ENCODE measurements at places on chromosomes 16 and 17.

DNA sequence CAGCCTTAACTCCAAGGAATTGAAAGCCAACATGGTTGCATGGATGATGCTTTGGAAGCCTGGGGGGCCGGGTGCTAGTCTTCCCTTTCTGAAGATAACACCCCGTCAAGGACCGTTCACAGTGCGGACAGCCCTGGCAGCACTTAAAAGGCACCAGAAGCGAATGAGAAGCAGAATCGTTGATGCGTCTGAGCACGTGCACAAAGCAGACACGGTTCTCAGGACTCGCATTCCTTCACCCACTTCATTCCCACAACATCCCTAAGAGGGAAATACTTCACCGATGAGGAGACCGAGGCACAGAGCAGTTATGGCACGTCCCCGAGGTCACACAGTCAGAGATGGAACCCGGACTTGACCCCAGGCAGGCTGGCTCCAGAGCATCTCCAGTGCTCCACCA lies 14.2 kb downstream of the TRPV1 start:
- DNase-seq: no peak

GRCh38 chr16:85062323-85062722 lies 34.7 kb downstream of the KIAA0513 start:
- no peak for DNase-seq

GRCh38 chr17:75827308-75828075 lies 16.7 kb downstream of the UNC13D start:
- DNase-seq: peak; percentile 44

DNA sequence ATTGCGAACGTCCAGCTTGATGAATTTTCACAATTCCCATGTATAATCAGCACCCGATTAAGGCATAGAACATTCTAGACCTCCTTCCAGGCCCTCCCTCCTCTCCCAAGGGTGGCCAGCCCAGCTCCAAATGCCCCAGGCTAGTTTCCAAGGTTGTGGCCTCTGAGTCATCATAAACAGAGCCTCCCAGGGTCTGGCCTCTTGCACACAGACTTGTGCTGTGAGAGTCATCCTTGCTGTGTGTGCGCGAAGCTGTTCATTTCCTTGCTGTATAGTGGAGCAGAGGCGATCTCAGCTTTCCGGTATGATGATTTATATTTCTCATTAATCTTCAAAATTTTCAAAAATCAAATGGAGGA lies 20.5 kb upstream of the JPH3 start:
- DNase-seq: no peak

DNA sequence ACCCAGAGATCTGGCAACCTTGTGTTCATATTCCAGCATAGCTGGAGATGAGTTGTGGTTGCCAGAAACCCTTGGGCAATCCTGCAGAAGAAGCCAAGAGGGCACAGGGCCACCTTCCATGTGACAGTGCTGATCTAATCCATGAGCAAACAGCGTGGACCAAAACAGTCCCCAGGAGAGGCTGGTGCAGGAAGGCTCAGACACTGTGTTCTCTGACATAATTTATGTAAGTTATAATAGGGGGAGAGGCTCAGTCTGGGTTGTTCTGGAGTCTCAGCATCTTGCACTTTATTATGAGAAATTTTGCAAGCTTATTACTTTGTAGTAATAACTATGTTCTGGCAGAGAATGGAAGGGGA lies 273.9 kb downstream of the HAPSTR1 start:
- peak; percentile 46 for DNase-seq

GRCh38 chr17:14334276-14334840 lies 33.5 kb downstream of the HS3ST3B1 start:
- DNase-seq: no peak

DNA sequence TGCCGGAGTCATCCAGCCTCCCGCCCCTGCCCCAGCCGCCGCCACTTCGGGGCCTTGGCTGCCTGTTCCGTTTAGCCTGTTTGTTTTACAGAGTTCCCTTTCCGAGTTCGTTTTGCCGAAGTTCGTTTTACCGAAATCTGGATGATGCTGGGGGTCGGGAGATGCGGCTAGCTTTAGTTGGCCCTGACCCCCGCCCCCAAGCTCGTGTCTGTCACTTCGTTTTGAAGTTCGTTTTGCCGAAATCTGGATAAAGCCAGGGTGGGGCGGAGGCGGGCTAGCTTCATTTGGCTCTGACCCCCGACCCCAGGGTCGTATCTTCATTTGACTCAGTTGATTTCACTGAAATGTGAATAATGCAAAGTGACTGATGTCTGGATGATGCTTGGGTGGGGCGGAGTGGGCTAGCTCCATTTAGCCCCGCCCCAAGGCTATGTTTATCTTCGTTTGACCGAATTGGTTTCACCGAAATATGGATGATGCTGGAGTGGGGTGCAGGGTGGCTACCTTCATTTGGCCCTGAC lies 591 bp downstream of the PSMD7 start:
- no peak for DNase-seq

DNA sequence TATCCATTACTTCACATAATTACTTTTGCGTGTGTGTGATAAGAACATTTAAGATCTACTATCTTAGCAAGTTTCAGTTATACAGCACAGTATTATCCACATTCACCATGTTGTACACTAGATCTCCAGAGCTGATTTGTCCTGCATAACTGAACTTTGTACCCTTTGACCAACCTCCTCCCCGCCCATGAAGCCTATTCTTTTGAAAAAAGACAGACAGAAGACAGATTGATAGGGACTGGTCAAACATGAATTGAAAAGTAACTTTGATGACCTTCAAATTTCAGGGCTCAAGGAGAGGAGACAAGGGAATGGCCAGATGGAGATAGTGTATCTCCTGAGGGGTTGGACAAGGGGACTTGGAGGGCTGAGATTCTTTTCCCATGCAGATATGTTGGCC lies 96.3 kb downstream of the CMC2 start:
- DNase-seq: no peak

GRCh38 chr17:45792995-45793755 lies 9.1 kb downstream of the CRHR1 start:
- DNase-seq: no peak

GRCh38 chr16:68289621-68290329 lies 21.0 kb downstream of the SLC7A6OS start:
- DNase-seq: no peak

DNA sequence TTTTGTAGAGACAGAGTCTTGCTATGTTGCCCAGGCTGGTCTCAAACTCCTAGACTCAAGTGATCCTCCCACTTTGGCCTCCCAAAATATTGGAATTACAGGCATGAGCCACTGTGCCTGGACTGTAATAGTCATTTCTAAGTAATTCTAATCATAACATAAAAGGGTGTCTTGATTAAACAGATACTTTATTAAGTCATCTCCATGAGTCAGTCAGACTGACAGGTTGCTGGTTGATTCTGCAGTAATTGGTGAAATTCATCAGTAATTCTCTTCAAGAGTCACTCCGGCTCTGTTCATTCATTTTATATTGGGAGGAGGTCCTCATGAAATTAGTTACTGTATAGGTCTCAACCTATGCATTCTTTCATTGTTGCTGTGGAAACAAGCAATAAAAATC lies 85.6 kb downstream of the SPECC1 start:
- DNase-seq: no peak

DNA sequence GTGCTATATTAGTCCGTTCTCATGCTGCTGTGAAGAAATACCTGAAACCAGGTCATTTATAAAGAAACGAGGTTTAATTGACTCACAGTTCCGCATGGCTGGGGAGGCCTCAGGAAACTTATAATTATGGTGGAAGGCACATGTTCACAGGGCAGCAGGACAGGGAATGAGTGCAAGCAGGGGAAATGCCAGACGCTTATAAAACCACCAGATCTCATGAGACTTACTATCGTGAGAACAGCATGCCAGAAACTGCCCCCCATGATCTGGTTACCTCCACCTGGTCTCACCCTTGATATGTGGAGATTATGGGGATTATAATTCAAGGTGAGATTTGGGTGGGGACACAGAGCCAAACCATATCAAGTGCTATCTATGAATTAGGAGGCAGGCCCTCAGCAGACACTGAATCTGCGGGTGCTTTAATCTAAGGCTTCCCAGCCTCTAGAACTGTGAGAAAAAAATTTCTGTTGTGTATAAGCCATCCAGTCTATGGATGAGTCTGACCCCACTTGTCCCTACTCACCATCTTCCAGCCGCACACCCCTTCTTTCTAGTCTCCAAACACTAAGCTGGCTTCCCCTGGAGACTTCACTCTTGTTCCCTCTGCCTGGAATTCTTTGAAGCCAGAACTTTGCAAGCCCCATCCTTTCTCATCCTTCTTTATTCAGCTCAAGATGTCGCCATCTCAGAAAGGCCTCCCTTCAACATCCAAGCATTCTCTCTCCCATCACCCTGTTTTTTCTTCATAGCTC lies 772 bp upstream of the NUP93 start:
- no peak for DNase-seq

GRCh38 chr16:68469796-68470460 lies 21.6 kb upstream of the SMPD3 start:
- no peak for DNase-seq

DNA sequence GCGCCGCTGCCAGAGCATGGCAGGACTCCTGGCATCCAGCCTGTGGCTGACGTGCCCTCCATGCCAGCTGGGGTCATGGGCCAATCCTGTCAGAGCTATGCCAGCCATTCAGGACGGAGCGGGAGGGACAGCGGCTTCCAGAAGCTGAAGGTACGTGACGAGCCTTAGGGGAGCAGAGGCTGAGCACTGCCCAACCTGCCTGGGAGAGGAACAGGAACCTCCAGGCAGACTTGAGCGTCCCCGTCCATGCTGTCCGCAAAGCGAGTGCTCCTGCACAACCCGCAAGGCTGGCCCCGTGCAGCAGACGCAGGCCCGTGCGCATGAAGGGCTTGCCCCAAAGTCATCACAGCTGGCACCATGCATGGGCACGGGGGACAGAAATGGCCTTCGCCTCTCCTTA lies 21.5 kb downstream of the NDUFAF8 start:
- DNase-seq: no peak

DNA sequence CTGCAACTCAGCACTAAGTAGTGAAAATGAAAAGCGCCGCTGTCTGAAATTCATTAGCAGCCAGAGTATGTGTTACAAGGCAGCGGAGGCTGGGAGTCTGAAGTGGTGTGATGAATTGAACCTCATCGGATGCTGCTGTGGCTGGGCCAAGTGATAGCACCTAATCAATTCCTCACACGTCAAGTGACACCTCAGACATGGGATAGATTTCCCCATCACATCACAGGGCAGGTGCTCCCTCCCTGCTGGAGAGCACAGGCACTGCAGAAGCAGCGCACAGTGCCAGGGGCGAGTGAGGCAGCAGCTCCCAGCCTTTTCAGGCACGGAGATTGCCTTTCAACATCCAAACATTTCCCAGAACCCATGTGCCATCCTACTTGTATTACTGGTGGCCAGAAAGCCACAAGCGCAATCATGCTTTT lies 32.2 kb downstream of the DRC3 start:
- DNase-seq: no peak

DNA sequence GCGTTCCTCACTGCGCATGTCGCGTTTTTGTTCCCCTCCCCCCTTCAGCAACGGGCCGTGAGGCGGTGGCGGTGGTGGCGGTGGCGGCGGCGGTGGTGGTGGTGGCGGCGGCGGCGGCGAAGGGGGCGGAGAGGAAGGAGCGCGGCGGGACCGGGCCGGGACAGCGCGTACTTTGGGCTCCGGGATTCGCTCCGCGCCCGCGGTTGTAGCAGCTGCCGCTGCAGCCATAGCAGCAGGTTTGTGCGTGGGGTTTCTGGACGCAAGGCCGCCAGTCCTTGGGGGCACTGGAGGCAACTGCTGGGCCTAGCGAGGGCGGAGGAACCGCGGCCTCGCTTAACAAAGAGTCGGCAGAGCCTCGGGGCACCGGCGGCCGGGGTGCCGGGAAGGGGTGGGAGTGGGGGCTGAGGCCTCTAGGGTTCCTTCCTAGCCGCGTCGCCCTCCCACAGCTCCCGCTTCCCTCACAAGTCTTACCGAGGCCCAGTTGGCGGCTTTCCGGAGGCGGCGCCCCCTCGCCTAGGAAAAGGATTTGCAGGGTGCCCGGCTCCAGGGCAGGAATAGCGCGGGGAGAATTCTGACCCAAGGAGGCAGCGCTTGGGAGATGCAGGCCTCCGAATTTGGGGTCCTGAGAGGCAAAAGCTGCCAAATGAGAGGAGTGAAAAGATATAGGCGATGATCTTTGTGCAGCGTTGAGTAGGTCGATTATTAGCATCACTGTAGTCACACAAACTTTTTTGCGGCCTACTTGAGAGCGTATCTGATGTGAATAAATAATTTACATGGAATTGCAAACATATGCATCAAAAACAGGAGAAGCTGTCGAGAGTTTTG lies at the start of gene DDX42:
TSS of gene DDX42 (plus strand) at position 30 of the 828 bp plus-strand sequence. CDS start 12,880 bp downstream, outside the sequence.
- no peak for DNase-seq

- peak; percentile 15 for DNase-seq
These were observed 19.0 kb downstream of the SPIRE2 start for GRCh38 chr16:89847051-89847939.

- DNase-seq: peak; percentile 12
These were observed 84.6 kb downstream of the N4BP1 start for GRCh38 chr16:48525201-48526057.

- DNase-seq: no peak
These were observed 152.9 kb upstream of the C16orf82 start for GRCh38 chr16:26913851-26914250.

GRCh38 chr17:74345433-74346241 lies 16.0 kb downstream of the BTBD17 start:
- no peak for DNase-seq

- DNase-seq: no peak
These were observed 5.7 kb downstream of the SNX11 start for GRCh38 chr17:48113201-48113676.

DNA sequence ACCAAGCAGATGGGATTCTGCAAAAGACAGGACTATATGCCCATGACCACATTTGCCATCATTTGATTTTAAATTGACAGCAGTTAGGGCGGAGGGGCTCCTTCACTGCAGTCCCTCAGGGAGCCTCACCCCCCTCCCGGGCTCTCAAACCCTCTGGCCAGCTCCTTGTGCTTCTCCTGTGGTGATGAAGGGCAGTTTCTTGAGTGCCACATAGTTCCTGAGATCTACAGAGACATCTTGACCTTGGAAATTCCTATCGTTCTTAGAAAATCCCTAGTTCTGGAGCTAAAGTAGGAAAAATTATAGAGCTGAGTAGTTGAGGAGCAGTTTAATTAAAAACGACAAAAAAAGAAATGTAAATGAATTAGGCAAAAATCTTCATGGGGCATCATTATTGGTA lies 231.5 kb downstream of the CCDC182 start:
- no peak for DNase-seq

DNA sequence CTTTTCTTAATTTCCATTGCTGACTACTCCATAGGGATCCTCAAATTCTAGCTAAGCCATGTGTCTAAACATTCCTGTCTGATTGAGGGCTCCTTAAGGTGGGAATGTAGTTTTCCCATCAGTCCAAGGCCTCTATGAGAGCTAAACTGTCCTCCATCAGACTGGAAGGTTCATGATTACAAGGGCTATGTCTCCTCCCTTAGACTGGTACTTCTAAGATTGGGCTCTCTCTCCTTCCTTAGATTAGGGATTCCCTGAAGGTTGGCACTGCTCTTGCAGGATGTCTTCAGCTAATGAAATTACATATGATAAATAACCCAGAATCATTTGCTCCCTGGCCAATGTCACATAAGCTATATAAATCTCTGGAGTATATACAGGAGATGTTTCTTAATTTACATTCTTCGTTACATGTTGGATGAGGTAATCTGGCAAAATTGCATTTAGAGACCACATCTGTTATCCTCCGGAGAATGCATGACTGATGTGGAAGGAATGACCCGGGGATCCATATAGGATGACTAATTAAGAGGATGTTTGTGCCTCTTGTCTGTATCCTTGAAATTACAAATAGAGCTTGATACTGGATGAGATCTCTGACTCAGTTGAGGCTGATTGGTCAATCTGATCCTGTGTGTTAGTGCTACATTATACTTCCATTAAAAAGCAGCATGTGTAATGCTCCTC lies 14.2 kb downstream of the B4GALNT2 start:
- no peak for DNase-seq

- no peak for DNase-seq
These were observed 10.5 kb downstream of the MNT start for GRCh38 chr17:2390199-2390836.

- peak; percentile 47 for DNase-seq
These were observed 7.7 kb downstream of the IL34 start for GRCh38 chr16:70653809-70654771.
